ENCODE measurements at places on chromosomes 7 and 10.

DNA sequence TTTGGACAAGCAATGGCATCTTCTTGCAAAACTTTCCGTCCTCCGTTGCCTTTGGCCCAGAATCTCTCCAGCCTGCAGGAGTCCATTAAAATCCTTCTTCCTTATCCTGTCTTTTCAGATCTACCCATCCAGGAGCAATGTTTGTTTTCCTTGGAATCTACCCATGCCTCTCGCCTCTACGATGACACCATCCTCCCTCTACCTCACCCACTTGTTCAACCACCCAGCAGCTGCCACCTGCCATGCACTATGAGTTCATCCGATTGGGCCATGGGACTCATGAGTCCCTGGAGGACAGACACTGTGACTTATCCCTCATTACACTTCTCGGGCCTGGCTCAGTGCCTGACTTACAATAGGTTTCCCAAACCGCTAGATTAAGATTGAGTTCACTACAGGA lies 26.8 kb upstream of the MGMT start:
- no peak for DNase-seq

DNA sequence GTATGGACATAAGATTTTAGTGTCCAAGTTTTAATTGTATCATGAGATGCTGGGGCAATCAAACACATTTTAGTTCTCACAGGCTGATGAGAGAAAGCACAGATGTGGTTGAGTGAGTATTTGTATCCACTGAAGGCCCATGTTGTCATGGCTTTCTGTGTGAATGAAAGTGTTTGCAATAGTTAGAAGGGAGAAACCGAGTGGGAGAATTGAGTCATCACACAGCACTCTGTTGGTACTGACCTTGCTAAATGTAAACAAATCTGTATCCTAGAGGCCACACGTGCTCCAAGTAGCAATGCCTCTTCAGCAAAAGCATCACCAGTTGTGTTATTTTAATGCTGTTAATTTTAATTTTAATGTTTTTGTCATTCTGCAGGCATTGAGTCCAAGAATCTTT lies 121.2 kb downstream of the EMX2 start:
- DNase-seq, result peak; percentile 45

DNA sequence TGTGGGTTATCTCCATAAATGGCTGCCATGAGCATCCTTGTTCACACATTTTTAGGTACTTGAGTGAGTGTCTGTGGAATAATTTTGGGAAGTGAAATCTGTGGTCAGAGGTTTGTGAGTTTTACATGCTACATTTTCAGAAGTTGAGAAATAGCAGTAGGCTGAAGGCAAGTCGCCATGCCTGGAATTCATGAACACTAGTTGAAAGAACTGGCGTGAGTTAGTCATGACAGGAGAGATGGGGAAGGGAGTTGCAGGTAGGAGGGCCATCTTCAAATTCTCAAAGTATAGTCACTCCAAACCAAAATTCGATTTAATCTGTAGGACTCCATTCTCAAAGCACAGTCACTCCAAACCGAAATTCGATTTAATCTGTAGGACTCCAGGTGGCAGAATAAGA lies 89.6 kb downstream of the EGFR start:
- DNase-seq, result no peak

- no peak for DNase-seq
Measured at GRCh38 chr7:24834128-24834798, 77.0 kb upstream of the GSDME start.

DNA sequence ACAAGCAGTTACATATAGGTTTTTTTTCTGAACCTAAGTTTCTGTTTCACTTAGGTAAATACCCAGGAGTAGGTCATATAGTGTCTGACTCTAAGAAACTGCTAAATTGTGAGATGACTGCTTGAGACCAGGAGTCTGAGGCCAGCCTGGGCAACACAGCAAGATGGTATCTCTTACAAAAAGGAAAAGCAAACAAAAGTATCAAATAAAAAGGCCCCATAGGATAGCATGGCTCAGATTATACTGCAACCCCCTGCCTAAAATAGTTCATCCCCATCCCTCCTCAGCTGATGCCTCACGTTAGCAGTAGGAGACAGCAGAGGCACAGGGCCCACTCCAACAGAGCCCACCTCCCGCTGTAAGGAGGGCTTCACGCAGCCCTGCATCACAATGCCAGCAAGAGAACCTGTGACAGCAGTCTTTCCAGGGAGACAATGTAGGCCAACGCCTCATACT lies 90.3 kb downstream of the SRPK2 start:
- DNase-seq, result peak; percentile 64

DNA sequence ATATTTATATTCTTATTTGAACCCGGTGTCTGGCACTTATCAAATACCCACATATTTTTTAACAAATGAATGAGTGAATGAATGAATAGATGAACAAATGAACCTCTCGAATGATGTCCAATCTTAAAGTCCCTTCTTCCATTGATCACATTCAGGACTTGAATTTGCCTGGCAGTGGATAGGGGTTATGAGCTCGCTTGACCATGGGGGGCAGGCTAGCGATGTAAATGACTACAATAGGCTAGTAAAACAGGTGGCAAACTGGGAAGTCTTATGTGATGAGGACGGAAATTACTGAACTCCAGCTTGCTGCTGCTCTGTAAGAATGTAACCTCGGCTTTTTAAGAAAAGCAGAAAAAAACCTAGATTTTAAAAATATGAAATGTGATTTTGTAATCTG lies 247.7 kb upstream of the DKK1 start:
- DNase-seq, result no peak

- no peak for DNase-seq
Measured at GRCh38 chr10:63812501-63812900, 291.3 kb downstream of the REEP3 start.
